ENCODE measurements at places on chromosomes 5 and 9. TPM values are rescaled to one million over a fixed set of nuclear protein-coding genes. Genes with fewer than 3 reads are reported as not detected.

DNA sequence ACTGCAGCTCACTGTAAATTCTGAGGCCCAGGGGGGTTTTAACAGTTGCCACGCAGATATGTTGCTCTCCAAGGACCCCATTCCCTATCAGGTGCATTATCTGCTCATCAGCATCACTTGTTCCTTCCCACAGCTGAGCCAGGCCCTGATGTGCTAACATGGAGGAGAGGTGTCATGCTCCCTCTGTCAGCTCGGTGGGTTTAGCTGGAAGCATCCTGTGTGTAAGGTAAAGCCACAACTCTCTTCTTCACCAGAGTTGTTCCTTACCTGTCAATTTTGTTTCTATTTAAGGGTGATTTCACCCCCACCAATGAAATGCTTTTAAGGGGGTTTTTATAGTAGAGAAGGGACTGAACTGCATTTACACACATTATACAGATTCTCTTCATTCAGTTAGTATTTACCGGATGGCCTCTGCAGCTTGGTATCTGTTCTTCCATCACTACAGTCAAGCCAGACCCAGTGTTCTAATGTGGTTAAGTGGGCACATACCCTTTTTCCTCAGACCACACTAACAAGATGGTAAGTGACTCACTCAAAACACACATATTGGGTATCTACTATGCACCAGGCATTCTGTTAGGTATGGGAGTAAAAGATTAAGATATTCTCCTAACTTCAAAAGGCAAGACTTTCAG lies 205.4 kb downstream of the DCP2 start:
- no peaks in the 10 kb centered on the region for H3K27me3 ChIP-seq
- H3K36me3 ChIP-seq = no peaks in the 10 kb centered on the region
- no peak for DNase-seq
- H3K4me3 ChIP-seq = no peak overlapping the region

- no peaks in the 10 kb centered on the region for H3K36me3 ChIP-seq
- H3K27ac ChIP-seq = no peak overlapping the region
- DNase-seq = no peak
- H3K4me1 ChIP-seq = no peaks in the 10 kb centered on the region
- H3K27me3 ChIP-seq = no peaks in the 10 kb centered on the region
- no peak overlapping the region for H3K4me3 ChIP-seq
Measured at GRCh38 chr5:108421713-108422112, 39.8 kb upstream of the FBXL17 start.

DNA sequence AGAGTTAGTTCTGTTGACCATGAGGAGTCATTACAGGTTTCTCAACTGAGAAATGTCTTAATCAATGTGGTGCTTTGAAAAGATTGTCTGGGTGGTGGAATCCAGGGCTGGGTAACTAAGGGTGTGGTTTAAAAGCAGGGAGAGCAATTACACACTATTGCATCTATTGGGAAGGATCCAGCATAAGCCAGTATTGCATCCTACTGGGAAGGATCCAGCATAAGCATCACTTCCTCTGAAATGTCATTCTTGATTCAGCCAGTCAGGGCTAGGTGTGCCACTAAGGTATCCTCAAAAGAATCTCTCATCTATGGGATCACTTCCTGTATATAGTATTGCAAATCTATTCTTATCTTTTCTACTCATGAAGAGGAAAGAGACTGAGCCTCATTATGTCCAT lies 38.6 kb downstream of the ELOVL7 start:
- DNase-seq = no peak
- H3K36me3 ChIP-seq = no peaks in the 10 kb centered on the region
- H3K4me1 ChIP-seq = peaks cover 2% of the 10 kb centered on the region

- no peak for DNase-seq
- no peaks in the 10 kb centered on the region for H3K4me1 ChIP-seq
- H3K4me3 ChIP-seq = no peak overlapping the region
- H3K27me3 ChIP-seq = no peaks in the 10 kb centered on the region
Measured at GRCh38 chr9:134495881-134496412, 145.7 kb upstream of the COL5A1 start.

DNA sequence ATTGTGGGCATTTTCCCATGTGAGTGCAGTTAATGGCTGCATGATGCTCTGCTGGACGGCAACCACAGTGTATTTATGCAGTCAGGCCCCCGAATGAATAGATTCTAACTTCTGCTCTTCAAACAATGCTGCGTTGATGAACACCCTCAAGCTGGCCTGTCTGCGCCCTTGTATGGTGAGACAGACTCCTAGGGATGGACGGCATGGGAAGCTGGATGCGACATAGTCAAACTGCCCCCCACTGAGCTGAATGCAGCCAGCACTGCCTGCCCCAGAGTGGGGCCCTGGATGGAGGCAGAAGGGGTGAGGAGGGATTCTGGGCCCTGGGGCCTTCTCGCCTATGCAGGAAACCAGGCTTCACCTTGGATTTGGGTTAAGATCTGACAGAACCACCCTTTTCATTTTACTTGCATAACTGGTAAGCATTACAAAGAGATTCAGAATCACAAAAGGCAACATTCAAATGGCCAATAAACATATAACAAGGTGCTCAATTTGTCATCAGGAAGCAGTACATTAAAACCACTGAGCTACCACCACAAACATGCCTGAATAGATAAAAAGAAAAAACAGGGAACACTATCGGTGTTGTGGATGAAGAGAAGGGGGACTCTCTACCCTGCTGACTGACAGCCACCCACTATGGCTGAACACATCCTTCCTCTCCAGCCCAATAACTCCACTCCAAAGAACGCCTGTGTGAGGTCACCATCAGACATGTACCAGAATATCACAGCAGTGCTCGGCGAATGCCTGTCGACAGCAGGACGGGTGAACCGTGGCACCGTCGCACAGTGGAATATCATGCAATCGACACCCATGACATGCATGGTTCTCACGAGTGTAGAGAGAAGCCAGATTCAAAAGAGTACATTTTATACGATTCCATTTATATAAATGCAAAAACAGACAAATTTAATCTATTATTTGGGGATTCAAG lies 79.1 kb downstream of the RAPGEF1 start:
- no peaks in the 10 kb centered on the region for H3K27me3 ChIP-seq
- H3K4me1 ChIP-seq = peaks cover 22% of the 10 kb centered on the region
- no peak overlapping the region for H3K27ac ChIP-seq
- no peaks in the 10 kb centered on the region for H3K36me3 ChIP-seq

DNA sequence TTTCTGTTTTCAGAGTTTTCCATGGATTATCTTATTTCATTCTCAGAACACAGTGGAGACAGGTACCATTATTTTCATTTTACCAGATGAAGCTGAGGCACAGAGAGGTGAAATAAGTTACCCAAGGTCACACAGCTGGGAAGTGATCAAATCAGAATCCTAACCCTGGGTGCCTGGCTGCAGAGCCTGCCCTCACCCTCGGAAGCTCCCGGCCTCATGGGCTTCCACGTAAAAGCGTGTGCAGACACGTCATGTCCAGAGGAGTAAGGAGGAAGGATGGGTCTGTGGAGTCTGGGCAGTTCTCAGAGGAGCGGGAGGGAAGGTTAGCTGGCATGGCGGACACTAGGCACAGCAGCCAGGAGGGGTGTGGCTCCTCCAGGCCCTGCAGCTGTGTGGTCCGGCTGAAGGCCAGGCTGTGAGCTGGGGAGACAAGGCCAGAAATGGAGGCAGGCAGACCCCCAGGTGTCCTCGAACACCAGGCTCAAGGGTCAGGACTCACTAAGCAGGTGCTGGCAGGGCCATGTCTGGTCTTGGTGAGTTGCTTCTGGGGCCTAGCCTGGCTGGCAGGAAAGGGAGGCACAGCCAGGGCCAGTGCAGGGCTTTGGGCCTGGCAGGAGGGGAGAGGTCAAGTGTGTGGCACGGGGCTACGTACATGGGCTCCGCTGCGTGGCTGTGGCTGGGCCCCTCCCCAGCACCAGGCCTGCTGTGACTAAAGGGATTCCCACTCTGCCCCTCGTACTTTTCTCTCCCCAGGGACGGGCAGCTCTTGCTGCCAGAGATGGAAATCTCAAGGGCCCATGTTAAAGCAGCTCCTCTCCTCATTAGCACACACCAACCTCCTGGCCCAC lies 5.6 kb downstream of the TBC1D9B start:
- H3K4me3 ChIP-seq = no peak overlapping the region
- H3K36me3 ChIP-seq = peaks cover 42% of the 10 kb centered on the region
- no peak for DNase-seq
- no peak overlapping the region for H3K27ac ChIP-seq
- no peaks in the 10 kb centered on the region for H3K27me3 ChIP-seq
- peaks cover 10% of the 10 kb centered on the region for H3K4me1 ChIP-seq

GRCh38 chr5:132239776-132240175 lies 12.1 kb upstream of the P4HA2 start:
- H3K36me3 ChIP-seq = no peaks in the 10 kb centered on the region
- H3K27ac ChIP-seq = no peak overlapping the region
- H3K4me3 ChIP-seq = no peak overlapping the region
- DNase-seq = no peak

DNA sequence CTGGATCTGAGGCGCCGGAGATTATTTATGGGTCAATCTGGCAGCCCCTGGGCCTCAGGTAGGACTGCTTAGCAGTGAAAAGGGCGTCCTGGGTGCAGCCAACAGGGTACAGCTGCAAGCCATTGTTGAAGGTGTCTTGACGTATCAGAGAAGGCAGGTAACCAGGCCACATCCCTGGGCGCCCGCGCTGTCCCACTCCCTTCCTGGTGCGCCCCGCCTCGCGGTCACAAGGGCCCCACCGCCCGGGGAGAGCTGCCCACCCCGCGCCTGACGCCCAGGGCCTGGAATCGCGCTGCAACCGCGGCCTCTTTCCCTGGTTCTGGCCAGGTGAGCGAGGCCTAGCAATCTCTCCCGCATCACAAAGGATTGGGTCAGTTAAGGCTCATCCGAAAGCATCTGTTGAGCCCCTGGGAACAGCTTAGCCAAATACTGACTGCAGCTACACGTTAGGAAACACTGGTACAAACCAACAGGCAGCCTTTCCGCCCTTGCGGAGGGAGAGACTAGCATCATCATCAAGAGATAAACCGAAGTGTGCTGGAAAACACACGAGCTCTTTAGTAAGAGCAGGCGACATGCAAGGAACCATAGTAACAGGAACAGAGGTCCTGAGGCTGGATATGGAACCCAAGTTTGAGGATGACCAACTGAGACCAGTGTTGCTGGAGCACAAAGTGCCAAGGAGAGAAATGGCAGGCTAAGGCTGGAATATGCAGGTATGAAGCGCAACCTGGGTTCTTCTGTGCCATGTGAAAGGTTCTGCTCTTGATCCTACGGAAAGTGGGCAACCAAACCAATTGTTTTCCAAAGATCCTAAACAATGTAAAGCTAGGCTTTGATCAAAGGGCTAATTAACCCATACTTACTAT lies 3.6 kb downstream of the RPS23 start:
- peaks cover under 1% of the 10 kb centered on the region for H3K4me1 ChIP-seq
- peak overlapping the region; percentile 8 for H3K27ac ChIP-seq
- H3K27me3 ChIP-seq = no peaks in the 10 kb centered on the region
- H3K4me3 ChIP-seq = no peak overlapping the region

DNA sequence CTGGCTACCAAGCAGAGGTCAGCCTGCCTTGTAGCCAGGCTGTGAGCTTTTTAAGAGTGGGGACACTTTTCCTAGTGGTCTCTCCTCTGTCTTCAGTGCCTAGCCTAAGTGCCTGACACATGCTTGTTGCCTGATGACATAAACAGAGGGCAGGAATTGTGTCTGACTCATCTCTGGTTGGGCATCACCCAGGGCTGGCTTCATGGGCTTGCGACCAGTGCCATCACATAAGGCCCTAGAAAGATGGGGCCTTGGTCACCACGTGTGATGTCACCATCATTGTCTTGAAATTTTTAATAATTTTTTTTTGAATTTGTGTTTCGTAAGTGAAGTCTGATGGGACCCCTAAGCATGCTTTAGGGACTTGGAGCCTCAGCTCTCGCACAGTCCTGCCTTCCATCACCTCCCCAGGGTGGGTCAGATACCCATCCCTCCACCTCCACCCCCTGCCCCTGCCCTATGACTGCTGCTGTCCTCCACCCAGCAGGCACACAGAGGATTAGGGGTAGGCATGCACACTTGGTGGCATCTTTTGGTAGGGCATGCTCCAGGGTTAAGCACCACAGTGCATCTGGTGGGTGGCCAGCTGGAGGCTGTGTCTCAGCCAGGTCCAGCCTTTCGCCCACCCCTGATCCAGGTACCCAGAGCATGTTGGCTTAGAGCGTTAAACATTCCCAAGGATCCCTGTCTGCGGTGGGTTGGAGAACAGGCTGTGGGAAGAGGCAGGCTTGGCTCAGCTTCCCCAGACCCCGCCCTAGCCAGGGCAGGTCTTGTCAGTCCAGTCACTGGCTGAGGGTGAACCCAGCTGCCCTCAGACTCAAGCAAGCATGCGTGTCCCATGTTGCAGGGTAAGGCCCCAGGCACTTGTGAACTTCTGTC lies 80.1 kb upstream of the SH3PXD2B start:
- peak; percentile 4 for DNase-seq
- peaks cover 12% of the 10 kb centered on the region for H3K4me1 ChIP-seq
- H3K27ac ChIP-seq = no peak overlapping the region
- H3K4me3 ChIP-seq = no peak overlapping the region

DNA sequence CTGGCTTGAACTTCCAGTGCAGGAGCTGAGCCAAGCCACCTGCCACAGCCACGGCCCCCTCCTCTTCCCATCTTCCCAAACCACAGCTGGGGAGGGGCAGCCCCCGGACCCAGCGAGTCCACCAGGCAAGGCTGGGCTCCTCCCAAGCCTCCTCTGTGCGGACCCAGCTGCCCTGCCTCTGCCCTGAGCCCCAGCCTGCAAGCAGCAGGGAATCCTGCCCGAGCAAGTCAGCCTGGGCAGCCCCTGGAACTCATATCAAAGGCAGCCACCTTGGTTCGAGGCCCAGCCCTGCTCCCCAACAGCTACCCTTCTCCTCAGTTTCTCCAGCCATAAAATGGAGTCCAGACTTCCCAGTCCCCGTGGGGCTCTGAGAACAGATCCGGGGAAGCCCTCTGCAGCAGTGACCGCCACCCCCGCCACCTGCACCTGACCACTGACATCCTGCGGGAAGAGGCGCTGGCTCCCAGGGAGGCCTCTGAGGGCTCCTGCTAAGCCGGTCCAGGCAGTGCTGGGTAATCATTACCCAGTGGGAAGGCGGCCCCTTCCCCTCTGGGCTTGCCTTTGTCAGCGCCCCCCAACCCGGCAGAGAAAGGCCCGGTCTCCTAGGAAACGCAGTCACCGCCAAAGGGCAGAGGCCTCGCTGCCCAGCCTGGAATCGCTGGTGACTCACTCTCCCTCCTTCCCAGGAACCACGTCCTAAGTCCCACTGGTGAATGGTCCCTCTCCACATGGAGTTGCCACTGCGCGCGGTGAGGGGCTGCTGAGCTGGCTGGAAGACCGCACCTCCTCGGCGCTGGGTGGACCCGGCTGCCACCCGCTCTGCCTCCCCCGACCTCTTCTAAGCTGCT lies 1.5 kb downstream of the VAV2 start:
- DNase-seq = peak; percentile 21
- peak overlapping the region; percentile 80 for H3K4me3 ChIP-seq
- H3K4me1 ChIP-seq = peaks cover 40% of the 10 kb centered on the region
- no peaks in the 10 kb centered on the region for H3K27me3 ChIP-seq
- H3K27ac ChIP-seq = peak overlapping the region; percentile 89

The PCDHB15 gene
- total RNA-seq = 0.07 TPM

The LCN6 gene
- total RNA-seq = not detected

The EDIL3 gene
- total RNA-seq = 0.32 TPM

The AIF1L gene
- 34.0 TPM for total RNA-seq

The RNF130 gene
- total RNA-seq = 34.9 TPM
